ENCODE measurements at places on chromosomes 1 and 21.

DNA sequence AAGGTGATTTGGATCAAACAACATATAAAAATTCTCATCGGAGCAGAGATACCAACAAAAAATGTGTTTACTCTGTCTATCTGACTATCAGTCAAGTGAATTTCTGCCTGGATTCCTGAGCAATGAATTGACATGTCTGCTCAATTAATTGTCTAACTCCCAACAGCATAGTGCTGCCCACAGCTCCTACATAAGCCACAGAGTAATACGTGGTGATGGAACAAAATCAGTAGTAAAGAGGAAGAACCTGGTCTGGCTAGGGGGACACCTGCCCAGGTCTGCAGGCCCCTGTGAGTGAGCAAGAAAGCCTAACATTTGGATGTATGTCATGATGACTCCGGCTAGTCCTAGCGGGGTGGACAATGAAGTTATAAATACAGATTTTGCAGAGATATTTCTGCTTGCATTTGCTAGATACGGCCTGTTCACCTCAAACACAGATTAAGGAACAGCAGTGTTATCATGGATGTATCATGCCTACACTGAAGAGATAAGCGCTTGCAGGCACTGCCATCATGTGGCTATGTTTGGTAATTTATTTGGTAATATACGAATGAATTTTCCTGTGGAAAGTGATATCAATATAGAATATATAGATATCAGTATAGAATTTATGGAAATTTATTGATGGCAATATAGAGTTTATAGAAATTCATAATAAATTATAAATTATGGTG is 69.6 kb upstream of the LRRC8B start:
- no peak for DNase-seq

DNA sequence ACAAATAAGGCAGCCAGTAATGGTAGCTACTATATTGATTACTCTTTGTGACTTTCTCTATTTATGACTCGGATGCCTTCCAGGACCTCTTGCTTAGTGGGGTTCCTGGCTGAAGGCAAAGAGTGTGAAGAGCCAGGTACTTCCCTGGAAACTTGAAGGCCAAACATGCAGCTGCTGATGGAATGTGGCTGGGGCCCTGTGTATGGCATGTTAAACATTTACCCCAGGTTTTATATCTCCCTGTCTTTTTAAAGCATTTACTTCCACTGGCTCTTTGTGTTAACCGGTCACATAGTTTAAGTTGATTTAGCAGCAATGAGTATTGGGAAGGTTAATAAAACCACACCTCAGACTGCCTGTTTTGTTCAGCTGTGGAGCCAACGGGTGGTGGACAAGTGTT is 45.7 kb upstream of the PAXBP1 start:
- DNase-seq: no peak

DNA sequence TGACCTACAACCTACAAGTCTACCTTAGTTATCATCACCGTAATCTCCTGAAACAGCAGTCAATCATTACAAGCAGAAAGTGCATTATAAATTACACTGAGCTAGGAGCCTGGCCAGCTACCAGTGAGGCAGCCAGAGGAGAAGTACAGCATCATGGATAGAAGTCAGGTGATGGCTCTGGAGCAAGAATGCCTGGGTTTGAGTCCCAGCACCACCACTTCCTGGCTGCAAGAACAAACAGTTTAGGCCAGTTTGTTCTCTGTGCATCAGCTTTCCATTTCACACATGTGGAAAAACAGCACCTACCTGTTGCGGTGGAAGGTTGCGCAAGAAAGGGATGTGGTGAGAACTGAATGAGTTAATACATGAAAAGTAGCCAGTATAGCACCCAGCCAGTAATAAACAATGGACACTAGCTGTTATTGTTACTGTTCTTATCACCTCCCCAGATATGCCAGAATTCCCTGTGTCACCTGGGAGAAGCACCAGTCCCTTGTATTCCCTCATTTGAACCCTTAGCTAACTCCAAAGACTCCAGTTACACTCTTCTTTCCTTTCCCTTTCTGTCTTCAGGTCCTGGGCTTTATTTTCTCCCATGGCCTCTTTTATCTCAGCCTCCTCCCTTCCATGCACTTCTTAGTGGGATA is 9.0 kb downstream of the CREG1 start:
- no peak for DNase-seq

- no peak for DNase-seq
These were observed 10.8 kb downstream of the NGF start for GRCh38 chr1:115327270-115327669.

DNA sequence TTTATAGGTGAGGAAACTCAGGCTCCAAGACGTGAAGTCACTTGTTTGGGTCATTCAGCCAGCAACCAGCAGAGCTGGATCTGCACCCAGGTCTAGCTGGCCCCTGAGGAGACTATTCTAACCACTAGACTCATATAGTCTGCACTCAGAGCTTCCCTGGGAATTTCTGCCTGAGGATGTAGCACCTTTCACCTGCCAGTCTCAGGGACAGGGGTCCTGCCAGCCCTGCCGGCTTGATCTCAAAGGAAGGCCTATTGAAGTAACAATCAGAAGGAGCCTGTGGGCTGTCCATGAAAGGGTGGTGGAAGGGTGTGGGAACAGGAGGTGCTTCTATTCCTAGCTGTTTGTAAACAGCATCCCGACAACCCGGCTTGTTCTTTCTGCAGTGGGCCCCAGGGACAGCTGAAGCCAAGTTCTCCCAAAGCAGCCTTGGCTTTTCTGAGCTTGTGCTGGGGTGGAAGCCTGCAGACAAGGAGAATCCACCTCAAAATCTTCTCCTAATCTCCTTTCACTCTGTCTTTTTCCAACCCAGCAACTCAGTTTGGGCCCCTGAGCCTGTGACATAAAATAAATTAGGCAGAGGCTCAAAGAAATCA is 7.8 kb downstream of the LMOD1 start:
- no peak for DNase-seq

DNA sequence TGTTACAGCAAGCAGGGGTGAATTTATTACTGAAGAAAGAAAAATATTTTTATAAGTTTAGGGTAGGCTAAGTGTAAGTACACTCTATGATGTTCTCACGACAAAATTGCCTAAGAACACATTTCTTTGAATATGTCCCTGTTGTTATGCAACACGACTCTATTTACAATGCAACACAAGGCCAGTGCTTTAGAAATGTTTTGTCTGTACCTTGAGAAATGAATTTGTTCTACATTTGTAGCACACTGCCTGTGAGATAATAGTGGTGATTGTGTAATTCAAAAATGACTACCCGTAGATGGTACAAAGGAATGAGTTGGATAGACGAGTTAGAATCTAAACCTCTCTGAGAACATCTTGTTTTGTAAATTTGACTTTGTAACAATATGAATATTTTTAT is 63.7 kb upstream of the IGSF5 start:
- DNase-seq: no peak

- no peak for DNase-seq
These were observed 322.5 kb upstream of the ADGRL2 start for GRCh38 chr1:81478219-81478618.

DNA sequence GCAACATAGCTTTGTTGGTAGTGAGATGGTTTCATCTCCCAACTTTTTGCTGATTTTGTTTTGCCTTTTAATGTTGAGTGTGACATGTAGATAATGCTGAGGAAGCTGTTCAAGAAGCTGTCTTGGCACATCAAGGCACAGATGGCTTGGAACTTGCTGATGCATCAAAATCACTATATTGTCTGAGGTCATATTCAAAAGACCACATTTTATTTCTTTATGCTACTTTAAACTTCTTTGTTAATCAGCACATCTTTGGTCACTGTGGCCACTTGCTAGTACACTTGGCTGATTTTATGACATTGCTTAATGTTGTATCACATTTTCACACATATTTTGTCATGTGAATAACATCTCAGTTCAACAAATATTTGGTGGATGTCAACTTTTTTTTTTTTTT is 87.1 kb upstream of the BCL10 start:
- no peak for DNase-seq

DNA sequence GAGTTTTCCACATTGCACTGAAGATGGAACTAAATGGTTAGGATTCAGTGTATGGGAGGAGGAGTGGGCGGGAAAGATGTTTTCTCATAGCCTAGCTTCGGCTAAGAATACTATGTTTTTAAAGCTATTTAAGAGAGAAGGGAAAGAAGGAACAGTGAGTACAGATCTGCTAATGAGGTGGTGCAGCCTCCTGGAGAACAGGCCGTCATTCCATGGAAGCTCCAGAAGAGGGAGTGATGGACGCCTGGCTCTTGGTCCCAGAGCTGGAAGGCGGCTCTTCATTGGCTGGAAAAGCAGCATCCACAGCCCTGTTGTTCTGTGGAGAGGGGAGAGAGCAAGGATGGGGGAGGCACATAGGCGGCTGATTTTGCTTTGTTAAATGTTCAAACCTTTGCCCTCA is 6.9 kb downstream of the CAMK1G start:
- DNase-seq: no peak

DNA sequence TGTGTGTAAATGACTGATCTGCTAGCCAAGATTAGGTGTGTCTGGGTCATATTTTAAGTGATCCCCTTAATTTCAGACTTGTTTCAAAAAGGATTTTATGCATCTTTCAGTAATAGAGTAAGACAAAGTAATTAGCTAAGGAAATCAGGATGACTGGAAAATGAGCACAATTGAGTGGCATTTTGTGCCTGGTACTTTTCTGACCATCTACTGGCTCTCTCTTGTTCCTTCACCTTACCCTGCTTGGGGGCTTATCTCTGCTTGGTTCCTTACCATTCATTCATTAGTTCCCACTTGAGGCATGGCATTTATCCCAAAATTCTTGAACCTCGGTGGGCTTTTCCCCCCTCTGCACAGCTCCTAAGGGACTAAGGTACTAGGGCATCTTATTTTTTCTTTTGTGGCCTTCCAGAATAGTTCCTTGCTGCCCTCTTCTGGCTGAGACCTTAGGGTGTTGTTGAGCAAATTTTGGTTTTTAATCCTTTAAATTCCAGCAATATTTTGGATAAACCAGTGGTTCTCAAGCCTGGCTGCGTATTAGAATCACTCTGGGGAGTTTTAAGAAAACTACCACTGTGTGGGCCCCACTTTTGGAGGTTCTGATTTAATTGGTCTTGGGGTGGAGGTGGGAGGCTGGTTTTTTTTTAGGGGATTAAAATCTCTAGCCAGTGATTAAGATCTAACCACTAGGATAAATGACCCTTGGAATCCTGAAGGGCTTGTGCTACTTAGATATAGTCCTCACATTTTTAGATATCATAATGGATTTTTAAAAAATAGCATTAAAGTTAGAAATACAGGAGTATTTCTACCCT is 50.8 kb downstream of the HS2ST1 start:
- DNase-seq: peak; percentile 2

All from T-helper 1 cell (primary cell).